Nephron progenitor cell (in vitro differentiated cells): ENCODE measurements at places on chromosomes 1 and 21.

GRCh38 chr1:155598842-155599331, 11.1 kb upstream of the MSTO1 start:
- peak; percentile 19 for DNase-seq
- peaks cover 21% of the 10 kb centered on the region for H3K4me1 ChIP-seq
- peak overlapping the region; percentile 35 for H3K4me3 ChIP-seq
- no peaks in the 10 kb centered on the region for H3K36me3 ChIP-seq
- peaks cover 16% of the 10 kb centered on the region for H3K27me3 ChIP-seq

DNA sequence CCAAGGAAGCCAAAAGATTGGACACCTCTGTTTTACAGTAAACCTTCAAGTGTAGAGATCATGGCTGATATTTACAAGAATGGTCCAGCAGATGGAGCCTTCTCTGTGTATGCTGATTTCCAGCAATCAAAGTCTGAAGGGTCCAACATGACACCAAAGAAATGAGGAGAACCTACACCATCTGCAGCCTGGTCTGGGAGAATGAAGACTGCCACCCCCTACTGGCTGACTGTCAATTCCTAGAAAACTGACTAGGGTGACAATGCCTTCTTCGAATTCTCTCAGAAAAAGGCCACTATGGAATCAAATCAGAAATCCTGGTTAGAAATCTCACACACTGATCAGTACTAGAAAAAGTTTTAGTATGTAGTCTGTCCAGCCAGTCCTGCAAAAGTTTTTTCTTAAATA, 83.3 kb downstream of the CDC42BPA start:
- H3K4me3 ChIP-seq, result no peak overlapping the region
- no peak for DNase-seq
- peaks cover 25% of the 10 kb centered on the region for H3K36me3 ChIP-seq

GRCh38 chr1:101250656-101251272, 13.9 kb downstream of the S1PR1 start:
- H3K4me1 ChIP-seq, result peaks cover 20% of the 10 kb centered on the region
- no peak overlapping the region for H3K27ac ChIP-seq
- DNase-seq, result no peak
- peaks cover 4% of the 10 kb centered on the region for H3K27me3 ChIP-seq
- H3K36me3 ChIP-seq, result no peaks in the 10 kb centered on the region
- no peak overlapping the region for H3K4me3 ChIP-seq

- peaks cover 13% of the 10 kb centered on the region for H3K27me3 ChIP-seq
- H3K27ac ChIP-seq, result no peak overlapping the region
- no peak overlapping the region for H3K4me3 ChIP-seq
- no peaks in the 10 kb centered on the region for H3K36me3 ChIP-seq
- no peaks in the 10 kb centered on the region for H3K4me1 ChIP-seq
- no peak for DNase-seq
These were observed 358.5 kb downstream of the GPATCH2 start for GRCh38 chr1:217272385-217272784.

DNA sequence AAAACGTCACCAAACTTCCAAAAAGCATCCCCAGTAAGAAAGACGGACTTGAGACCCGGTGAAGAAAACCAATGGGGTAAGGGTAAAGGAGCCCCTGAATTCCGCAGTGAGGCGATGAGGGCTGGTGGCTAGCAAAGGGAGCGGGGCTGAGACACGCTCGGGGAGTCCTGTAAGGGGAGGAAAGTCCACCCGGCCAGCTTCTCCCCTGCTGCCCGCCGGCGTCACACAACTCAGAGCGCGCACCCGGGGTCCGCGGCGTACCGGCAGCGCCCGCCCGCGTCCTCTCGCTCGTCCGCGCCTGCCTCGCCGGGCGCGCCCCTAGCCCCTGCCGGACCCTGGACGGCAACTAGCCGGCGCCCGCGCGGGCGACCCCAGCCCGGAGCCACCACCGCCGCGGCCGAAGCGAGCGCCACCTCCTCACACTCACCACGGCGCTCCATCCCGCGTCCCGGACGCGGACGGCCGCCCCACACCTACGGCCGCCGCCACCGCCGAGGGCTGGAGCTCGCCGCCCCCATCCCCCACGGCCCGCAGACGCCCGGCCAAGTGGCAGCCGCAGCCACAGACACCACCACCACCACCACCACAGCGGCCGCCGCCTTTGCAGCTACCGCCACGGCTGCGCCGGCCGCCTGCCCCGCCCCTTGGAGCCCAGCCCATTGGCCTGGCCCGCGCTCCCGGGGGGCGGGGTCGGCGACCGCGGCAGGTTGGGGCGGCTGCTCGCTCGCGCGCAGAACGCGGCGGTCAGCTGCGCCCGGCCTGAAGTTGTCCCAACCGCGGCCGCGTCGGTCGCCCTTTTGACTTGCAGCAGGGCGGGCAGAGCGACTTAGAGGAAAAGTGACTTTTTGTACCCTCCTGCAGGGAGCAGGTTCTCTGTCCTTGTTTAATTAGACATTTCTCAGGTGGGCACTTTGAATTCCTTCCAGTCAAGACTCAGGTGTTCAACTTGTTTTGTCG, 10.0 kb upstream of the ARHGAP29 start:
- DNase-seq, result peak; percentile 95
- no peak overlapping the region for H3K27ac ChIP-seq
- H3K4me3 ChIP-seq, result peak overlapping the region; percentile 88
- H3K36me3 ChIP-seq, result peaks cover 16% of the 10 kb centered on the region

DNA sequence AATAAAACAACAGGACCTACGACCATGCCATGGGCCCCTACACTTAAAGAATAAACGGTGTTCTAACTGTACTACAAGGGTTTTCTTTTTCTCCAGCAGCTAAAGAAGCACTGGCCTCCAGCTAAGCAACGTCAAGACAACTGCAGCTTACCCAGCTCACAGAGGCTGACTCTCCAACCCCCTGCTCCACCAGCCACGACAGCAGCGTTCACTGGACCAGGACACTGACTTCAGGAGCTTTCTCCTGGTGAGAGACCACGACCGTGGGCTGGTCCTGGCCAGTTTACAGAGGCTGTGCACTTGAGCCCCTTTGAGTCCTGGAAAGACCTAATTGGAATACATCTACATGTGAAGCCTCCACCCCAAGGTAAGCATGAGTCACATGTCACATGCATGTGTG, 39.4 kb downstream of the WNT9A start:
- peaks cover 17% of the 10 kb centered on the region for H3K27me3 ChIP-seq
- peak overlapping the region; percentile 17 for H3K27ac ChIP-seq
- H3K4me3 ChIP-seq, result no peak overlapping the region
- no peaks in the 10 kb centered on the region for H3K36me3 ChIP-seq
- DNase-seq, result no peak
- H3K4me1 ChIP-seq, result peaks cover 58% of the 10 kb centered on the region

- no peak for DNase-seq
- H3K4me1 ChIP-seq, result no peaks in the 10 kb centered on the region
- H3K4me3 ChIP-seq, result no peak overlapping the region
- H3K27me3 ChIP-seq, result peaks cover 10% of the 10 kb centered on the region
- H3K27ac ChIP-seq, result no peak overlapping the region
These were observed 105.3 kb upstream of the OLIG2 start for GRCh38 chr21:32920474-32920873.

- H3K4me3 ChIP-seq, result no peak overlapping the region
- no peak overlapping the region for H3K27ac ChIP-seq
- peaks cover 5% of the 10 kb centered on the region for H3K36me3 ChIP-seq
- no peak for DNase-seq
These were observed 31.4 kb upstream of the CBR3 start for GRCh38 chr21:36103434-36103833.

GRCh38 chr1:54927472-54928240, 40.7 kb upstream of the DHCR24 start:
- H3K4me1 ChIP-seq, result peaks cover 5% of the 10 kb centered on the region
- peaks cover 7% of the 10 kb centered on the region for H3K27me3 ChIP-seq
- no peak overlapping the region for H3K27ac ChIP-seq
- H3K4me3 ChIP-seq, result no peak overlapping the region
- no peak for DNase-seq

- DNase-seq, result peak; percentile 15
- peaks cover 60% of the 10 kb centered on the region for H3K4me1 ChIP-seq
- H3K36me3 ChIP-seq, result no peaks in the 10 kb centered on the region
- no peak overlapping the region for H3K27ac ChIP-seq
- no peaks in the 10 kb centered on the region for H3K27me3 ChIP-seq
These were observed 15.6 kb upstream of the FAAP20 start for GRCh38 chr1:2210084-2210653.

- H3K27me3 ChIP-seq, result peaks cover 11% of the 10 kb centered on the region
- H3K4me3 ChIP-seq, result no peak overlapping the region
- no peaks in the 10 kb centered on the region for H3K36me3 ChIP-seq
- no peak overlapping the region for H3K27ac ChIP-seq
- DNase-seq, result no peak
These were observed 61.6 kb upstream of the KIAA0040 start for GRCh38 chr1:175254190-175254589.

DNA sequence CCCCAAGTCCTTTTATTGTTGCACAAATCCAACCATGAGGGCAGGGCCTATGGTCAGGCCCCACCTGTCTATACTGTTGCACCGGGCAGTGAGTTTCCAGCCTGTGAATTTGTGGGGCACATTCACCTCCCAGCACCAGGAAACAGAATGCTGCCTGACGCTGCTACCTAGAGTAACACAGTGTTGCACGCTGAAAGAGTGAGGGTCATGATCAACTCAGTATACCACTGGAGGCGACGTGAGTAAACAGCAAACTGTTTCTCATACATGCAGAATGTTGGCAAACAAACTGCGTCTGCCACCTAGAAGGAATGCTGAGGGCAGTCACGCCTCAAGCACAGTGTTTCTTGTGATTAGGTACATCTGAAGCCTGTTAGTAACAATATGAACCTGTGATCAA, 13.4 kb upstream of the LRRC47 start:
- peaks cover 17% of the 10 kb centered on the region for H3K36me3 ChIP-seq
- peaks cover 11% of the 10 kb centered on the region for H3K27me3 ChIP-seq
- H3K27ac ChIP-seq, result no peak overlapping the region
- no peak overlapping the region for H3K4me3 ChIP-seq
- no peak for DNase-seq

- DNase-seq, result no peak
- no peaks in the 10 kb centered on the region for H3K4me1 ChIP-seq
- no peaks in the 10 kb centered on the region for H3K27me3 ChIP-seq
- no peak overlapping the region for H3K4me3 ChIP-seq
- no peak overlapping the region for H3K27ac ChIP-seq
These were observed 94.4 kb downstream of the GPR161 start for GRCh38 chr1:168042362-168042761.

- no peak overlapping the region for H3K4me3 ChIP-seq
- H3K4me1 ChIP-seq, result no peaks in the 10 kb centered on the region
- H3K36me3 ChIP-seq, result no peaks in the 10 kb centered on the region
- H3K27ac ChIP-seq, result no peak overlapping the region
- H3K27me3 ChIP-seq, result peaks cover 14% of the 10 kb centered on the region
These were observed 187.4 kb downstream of the SLC35F3 start for GRCh38 chr1:234091876-234092275.

- DNase-seq, result no peak
- H3K27me3 ChIP-seq, result no peaks in the 10 kb centered on the region
- no peak overlapping the region for H3K27ac ChIP-seq
- H3K4me3 ChIP-seq, result no peak overlapping the region
- no peaks in the 10 kb centered on the region for H3K36me3 ChIP-seq
These were observed 85.8 kb downstream of the NIBAN1 start for GRCh38 chr1:184888505-184888904.
